Thoracic aorta (tissue), 2 donors: ENCODE measurements at places on chromosomes 16 and 17. TPM values are rescaled to one million over a fixed set of nuclear protein-coding genes. Genes with fewer than 3 reads are reported as not detected.

GRCh38 chr16:18931756-18932155, 5.5 kb upstream of the SMG1 start:
- no peak for DNase-seq

Gene SLC2A4
- total RNA-seq = 7.7 TPM

GRCh38 chr16:49458656-49459445, 85.2 kb downstream of the C16orf78 start:
- no peak for DNase-seq

Gene RNF43
- under 0.01 TPM for total RNA-seq

GRCh38 chr17:75114552-75115314, 5.0 kb downstream of the ARMC7 start:
- DNase-seq = no peak

DNA sequence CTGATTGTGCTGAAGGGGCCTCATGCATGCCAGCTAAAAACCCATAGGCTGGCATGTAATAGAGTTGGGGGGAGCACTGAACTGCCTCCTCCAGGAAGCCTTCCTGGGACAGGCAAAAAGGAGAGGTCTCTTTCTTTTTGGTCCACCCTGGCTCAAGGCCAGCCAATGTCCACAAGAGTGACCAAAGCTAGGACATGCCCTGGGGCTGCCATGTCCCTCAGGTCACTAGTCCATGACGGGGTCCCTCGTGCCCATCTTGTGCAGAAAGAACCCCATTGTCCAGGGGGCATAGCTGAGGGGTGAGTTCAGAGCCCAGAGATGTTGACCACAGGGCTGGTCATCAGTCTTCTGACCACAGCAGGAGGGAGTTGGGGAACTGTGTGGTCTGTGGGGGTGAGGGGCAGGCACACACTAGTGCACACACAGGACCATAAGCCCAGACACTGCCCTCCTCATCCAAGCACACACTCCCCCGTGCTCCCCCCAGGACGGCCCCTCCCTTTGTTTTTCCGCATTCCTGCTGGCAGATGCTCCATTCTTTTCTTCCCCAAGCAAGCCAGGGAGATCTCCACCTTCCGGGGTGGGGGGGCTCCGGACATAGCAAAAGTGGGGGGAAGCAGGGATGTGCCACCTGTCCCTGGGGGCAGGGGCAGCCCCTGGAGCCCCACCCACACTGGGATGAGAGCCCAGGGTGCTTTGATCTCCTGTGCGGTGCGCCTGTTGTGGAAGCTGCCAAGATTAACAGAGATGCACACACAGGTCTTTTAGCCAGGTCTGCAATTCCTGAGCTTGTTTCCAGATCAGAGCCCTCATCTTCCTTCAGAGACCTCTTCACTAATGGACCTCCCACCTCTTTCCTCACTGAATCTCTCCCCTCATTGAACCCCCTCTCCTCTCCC, 25.2 kb upstream of the PHB1 start:
- DNase-seq = no peak

GRCh38 chr17:5092218-5093010, 14.1 kb downstream of the ZFP3 start:
- DNase-seq = no peak
